ENCODE measurements at places on chromosomes 4 and X.
A peak's percentile ranks its signal among the peaks of the same experiment; 100 is the strongest.

DNA sequence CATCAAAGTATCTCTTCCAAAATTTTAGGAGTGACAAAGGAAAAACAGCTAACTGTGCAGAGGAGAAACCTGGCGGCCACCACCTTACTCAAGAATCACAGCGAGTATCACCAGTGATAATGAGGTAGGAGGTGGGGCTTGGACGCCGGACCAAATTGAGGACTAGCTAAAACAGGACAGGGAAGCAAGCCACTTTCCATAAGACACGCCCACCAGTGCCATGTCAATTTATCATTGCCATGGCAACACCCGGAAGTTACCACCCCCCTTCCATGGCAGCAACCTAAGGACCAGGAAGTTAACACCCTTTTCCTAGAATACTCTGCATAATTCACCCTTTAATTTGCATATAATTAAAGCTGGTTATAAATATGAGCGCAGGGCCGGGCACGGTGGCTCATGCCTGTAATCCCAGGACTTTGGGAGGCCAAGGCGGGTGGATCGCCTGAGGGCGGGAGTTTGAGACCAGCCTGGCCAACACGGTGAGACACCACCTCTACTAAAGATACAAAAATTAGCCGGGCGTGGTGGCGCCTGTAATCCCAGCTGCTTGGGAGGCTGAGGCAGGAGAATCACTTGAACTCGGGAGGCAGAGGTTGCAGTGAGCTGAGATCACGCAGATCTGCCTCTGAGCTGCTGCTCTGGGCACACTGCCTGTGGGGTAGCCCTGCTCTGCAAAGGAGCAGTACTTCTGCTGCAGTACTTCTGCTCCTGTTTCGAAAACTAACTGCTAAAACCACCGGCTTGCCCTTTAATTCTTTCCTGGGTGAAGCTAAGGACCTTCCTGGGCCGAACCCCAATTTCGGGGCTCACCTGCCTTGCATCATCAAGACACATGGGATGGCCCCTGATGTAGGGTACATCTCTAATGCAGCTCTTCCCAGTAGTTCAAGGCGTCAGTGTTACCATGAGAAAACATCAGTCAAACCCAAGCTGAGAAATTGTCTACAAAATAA lies 116.7 kb downstream of the HMX1 start:
- no peak for DNase-seq

- no peak for DNase-seq
Observed at GRCh38 chrX:24020306-24020876, 6.6 kb downstream of the KLHL15 start.

GRCh38 chrX:65673857-65674203 lies 6.4 kb downstream of the MSN start:
- DNase-seq = no peak

DNA sequence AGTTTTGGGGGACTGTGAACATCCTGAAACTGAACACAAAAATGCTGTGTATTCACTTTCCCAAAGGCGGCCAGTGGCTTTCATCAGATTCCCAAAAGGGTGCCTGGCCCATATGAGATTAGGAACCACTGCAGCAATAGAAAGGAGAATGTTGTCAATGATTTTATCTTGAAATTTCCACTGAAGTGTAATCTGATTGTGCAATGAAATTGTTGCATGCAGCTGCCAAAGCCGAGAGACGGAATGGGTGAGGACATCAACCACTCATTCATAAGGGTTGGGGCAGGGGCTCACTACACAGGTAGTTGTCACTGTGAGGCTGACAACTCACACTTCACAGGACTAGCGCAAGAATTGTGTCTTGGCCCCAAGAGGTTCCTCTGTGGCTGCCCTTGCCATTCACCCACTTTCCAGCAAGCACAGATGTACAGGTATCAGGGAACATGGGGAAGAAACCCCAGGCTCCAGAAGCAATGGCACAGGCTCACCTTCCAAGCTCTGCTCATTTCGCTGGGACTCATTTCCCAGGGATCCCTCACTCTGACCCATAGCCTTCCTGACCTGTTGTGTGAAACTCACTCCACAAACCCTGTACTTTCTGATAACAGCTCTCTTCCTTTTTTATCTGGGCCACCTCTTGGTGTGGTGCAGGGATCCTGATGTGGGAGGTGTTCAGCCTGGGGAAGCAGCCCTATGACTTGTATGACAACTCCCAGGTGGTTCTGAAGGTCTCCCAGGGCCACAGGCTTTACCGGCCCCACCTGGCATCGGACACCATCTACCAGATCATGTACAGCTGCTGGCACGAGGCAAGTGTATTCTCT lies 48.8 kb downstream of the BMX start:
- DNase-seq = no peak

GRCh38 chr4:92265021-92265420 lies 38.7 kb upstream of the GRID2 start:
- no peak for DNase-seq

DNA sequence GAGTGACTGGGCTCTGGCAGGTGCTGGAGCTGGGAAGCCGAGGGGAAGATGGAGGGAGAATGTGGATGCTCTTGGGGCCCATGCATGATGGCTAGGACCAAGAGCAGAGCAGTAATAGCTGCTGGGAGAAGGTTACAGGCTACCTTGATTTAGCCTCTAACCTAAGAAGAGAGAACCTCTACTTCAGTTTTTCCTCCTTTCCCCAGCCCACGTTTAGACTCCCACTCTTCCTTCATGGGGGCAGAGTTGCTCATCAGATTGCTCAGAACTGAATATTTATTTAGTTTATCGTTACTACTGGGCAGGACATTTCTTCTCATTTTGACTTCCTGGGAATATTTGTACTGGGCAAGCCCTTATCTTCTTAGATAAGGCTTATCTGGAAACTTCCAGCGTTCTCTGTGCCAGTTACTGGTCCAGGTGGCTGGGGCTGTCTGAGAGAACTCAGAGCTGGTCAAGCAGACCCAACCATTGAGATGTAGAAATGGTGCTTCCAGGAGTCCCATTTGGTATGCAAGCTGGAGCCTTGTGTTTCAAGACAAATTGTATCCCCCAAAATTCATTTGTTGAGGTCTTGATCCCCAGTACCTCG lies 442.9 kb upstream of the BOD1L1 start:
- no peak for DNase-seq

DNA sequence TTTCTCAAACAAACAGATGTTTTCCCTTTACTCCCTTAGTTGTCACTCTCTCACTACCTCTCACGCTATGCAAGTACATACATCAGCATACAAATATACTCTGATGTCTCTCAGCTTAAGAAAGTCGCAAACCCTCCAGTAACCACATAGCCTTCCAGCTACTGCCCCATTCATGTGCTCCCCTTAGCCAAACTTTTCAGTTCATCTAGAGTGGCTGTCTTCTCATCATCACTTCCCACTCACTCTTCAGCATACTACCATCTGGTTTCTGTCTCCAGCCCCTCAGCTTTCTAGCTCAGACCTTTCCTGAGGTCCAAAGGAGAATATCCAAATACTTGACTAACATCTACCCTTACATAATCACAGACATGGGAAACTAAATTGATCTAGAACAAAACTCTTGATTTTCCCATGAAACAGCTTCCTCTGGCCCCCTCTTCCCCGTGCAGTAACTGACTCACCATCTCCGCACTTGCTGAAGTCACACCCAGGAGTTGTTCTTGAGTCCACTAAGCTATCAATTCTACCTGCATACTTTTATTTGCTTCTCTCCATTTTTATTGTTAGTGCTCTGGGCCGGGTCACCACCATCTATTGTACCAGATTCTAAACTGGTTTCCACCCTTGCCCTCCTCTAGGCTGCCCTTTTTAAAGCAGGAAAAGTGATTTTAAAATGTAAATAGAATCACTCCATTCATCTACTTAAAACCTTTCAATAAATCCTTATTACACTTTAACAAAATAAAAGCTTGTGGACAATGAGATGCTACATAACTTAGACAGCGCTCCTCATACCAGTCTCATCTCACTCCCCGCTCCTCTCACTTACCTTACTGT lies 57.2 kb downstream of the CASP6 start:
- no peak for DNase-seq

- no peak for DNase-seq
Observed at GRCh38 chrX:94850811-94851210, 1176.8 kb downstream of the FAM133A start.

GRCh38 chrX:9464435-9465371 lies at the start of gene TBL1X:
TBL1X (plus strand) TSS chrX:9465058; CDS start chrX:9653587, 188,529 bp downstream.
- peak; percentile 12 for DNase-seq

- no peak for DNase-seq
Observed at GRCh38 chr4:525660-526059, 26.6 kb downstream of the PIGG start.

DNA sequence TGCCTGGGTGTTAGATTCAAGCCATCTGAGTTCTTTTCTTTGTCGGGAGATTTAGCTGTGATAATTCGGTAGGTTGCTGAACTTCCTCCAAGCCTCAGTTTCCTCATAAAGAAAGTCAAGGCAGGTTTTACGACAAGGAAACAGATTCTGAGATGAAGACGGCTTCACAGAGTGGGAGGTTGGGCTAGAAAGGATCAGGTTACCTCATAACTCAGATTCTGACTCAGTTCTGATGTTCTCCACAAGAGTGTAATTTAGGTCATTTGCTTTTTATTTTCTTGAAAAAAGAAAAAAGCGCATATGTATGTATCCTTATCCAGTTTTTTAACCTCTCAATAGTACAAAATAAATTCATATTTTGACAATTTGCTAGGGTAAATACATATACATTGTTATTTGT lies 47.2 kb upstream of the ELOVL6 start:
- no peak for DNase-seq

- peak; percentile 32 for DNase-seq
Observed at GRCh38 chrX:111511477-111511876, at the start of gene SERTM2. SERTM2 (plus strand) TSS chrX:111511645; CDS start chrX:111518858, 7,213 bp downstream.

- no peak for DNase-seq
Observed at GRCh38 chrX:129755779-129756650, 17.2 kb downstream of the XPNPEP2 start.

- no peak for DNase-seq
Observed at GRCh38 chr4:76955182-76955581, 5.6 kb downstream of the SEPTIN11 start.

- DNase-seq = no peak
Observed at GRCh38 chr4:181770971-181771370, 472.2 kb upstream of the TENM3 start.

DNA sequence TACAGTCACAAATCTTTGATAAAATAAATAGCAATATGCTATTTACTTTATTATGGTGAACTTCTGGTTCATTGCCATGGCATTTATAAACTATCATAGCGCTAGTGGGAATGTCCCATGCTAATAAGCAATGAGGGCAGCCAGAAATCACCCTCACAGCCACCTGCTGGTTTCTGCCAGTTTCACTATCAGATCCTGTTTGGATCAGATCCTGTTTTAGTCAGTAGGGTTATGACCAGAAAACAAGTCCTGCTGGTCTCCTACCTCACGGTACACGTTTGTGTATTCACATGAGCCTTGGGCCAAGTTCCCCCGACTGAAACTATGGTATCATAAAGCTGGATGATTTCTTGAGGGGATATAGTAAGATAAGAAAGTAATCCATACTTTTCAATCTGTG lies 17.7 kb downstream of the FOXR2 start:
- no peak for DNase-seq

DNA sequence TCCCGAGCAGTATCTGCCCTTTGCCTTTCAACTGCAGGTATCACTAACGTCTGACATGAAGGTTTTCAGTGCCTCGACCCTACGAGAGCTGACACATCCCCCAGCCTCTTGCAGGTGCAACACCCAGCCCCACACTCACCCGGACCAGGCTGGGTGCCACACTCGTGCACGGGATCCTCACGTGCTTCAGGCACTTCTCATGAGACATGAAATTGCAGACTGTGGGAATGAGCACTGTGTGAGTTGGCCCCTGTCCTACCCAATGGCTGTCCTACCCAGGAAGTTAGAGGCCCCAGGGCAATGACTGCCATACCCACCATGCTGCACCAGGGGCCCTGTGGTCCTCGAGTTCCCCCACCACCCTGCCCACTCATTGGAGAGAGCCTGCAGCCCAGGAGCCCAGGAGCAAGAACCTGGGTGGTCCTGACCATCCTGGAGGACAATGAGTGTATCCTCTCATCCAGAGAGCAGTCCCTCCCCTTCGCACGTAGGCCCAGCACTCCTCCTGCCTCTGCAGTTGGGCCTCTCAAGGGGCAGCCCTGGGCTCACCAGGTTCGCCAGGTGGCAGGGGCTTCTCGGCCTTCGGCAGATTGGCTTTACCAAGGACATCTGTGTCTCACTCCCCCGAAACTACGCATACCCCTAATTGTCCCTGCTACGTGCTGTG lies 2.4 kb downstream of the DGKQ start:
- DNase-seq = no peak

DNA sequence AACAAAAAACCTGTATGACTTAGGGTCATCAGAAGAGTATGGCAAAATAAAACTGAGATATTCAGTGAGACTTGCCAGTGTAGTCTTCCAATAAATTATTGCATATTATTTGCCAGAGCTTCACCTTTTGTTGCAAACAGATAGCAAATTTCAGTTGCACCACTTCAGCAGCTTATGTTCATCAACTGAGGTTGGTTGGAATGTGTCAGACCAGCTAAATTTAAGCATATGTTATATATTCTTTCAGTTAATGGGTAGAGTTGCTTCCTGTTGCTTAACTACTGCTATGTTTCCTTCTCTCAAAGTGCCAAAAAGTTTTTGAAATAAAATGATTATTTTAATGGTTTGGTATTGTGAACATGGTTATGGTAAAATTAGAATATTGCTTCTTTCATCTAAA lies 61.5 kb downstream of the GALNT7 start:
- DNase-seq = no peak

GRCh38 chr4:89254847-89255246 lies 52.8 kb downstream of the GPRIN3 start:
- peak; percentile 29 for DNase-seq

GRCh38 chrX:23515028-23515427 lies 152.3 kb upstream of the PRDX4 start:
- no peak for DNase-seq

DNA sequence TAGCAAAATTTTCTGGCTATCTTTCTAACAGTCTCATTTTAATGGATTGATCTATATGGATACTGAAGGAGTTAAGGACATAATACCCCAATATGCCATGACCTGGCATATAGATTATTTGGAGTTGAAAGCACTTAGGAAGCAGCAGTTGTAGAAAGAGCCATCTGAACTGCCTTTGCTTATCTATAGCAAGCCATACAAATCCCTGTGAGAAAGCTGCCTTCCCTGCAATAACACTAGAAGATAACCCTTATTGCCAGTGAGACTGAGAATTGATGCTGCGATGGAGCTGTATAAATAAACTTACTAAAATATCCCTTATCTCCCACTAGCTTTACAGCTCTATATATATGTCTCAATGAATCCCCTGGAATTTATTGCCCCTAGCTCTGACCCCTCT lies 346.3 kb downstream of the TECRL start:
- no peak for DNase-seq

Data from RCC 7860 (cell line).